ENCODE measurements at places on chromosomes 1 and 21.

DNA sequence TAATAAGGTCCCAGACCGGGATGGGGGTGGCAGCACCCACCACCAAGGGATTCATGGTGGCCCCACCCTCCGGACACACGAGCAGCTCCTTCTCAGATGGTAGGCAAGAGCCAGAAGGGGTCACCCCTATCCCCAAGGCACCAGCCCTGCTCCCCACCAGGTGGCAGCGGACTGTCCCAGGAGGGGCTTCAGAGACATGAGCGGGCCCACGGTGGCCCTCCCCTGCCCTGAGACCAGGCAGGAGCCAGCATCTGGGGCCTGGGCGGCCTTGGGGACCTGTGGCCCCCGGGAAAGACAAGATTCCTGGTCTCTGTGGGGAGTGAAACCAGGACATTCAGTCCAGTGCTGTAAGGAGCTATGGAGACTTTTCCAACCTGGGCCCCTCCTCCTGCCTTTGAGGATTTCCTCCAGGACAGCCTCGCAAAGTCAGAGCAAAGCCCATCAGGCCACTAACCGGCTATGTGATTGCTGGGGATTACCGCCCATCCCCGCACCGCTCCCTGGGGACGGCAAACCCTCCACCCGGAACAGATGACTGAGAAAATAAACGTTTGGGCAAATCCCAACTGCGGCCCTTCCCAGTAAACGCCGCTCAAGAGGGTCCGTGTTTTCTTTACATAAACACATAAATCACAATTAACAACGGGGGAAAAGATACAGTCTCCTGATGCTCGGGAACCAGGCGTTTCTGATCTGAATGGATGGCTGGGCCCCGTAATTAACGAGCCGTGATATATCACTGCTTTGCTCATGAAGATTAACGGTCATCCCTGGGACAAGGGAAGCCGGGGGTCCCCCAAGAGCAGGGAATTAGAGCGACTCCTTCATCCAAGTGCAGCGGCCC is 50.9 kb upstream of the ARHGEF16 start:
- DNase-seq = no peak

DNA sequence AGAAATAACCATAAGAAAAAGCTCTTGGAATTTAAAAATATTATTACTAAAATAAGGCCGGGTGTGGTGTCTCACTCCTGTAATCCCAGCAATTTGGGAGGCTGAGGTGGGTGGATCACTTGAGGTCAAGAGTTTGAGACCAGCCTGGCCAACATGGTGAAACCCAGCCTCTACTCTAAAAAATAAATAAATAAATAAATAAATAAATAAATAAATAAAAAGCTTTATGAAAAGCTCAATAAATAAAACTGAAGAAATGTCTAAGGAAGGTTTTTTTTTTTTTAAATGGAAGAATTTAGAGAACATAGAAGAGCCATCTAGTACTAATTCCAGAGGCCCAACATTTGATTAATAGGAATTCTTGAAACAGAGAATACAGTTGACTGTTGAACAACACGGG is 249.1 kb upstream of the PROX1 start:
- DNase-seq = no peak

GRCh38 chr1:42937836-42938644 is 20.6 kb downstream of the SLC2A1 start:
- no peak for DNase-seq

GRCh38 chr1:210978316-210978973 is 155.5 kb downstream of the KCNH1 start:
- DNase-seq = no peak

DNA sequence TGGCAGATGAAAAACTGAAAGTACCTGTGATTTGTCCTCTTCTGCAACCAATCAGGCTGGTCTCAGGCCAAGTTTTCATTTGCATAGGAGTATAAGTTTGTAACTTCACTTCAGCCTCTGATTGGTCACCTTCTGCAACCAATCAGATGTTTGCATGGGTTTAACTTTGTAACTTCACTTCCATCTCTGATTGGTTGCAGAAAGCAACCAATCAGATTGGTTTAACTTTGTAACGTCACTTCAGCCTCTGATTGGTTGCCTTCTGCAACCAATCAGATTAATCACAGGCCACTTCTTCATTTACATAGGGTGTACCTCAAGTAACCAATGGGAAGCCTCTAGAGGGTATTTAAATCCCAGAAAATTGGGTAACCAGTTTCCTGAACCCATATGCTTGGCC is 18.9 kb upstream of the TUT4 start:
- DNase-seq = no peak

- DNase-seq = no peak
Measured at GRCh38 chr1:15963968-15964648, 11.8 kb downstream of the ZBTB17 start.

DNA sequence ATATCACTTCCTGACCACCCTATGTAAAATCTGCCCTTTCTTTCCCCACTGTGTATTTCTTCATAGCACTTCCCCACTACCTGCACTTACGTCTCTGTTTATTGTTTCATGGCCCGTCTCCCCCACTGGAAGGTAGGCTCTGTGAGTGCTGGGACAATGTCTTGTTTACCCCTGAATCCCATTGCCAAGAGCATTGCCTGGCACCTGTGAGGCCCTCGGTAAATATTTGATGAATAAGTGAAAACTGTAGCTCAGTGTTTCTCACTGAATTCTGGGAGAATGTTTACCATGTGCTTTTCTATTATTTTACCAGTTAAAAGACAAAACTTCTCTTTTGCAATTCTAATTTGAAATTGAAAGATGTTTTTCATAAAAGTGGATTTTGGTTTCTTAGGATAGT is 11.8 kb downstream of the NFASC start:
- no peak for DNase-seq

DNA sequence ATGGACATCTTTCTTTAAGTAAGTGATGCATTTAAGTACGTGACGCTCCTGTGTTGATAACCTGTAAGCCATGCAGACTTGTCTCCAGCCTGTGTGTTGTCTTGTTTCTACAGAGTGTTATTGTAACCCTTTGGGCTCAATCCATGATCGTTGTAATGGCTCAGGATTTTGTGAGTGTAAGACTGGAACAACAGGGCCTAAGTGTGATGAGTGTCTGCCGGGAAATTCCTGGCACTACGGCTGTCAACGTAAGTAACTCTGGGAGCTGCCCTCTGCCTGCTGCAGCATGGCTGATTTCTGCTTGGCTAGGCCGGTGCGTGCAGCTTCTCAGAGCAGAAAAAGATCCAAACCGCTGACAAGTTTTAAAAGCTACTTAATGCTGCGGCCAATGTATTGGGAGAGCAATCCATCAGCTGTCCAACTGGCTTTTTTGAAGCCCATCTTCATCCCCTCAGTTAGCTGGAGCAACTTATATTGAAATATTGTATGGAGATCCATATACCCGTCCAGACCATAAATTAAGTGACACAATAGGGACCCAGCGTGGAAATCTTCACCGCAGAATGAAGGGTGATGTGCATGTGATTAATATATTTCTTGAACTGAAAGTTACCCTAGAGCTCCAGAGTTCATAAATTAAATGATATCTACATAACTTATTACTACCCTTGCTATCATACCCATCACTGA is 295.9 kb downstream of the NTNG1 start:
- no peak for DNase-seq

DNA sequence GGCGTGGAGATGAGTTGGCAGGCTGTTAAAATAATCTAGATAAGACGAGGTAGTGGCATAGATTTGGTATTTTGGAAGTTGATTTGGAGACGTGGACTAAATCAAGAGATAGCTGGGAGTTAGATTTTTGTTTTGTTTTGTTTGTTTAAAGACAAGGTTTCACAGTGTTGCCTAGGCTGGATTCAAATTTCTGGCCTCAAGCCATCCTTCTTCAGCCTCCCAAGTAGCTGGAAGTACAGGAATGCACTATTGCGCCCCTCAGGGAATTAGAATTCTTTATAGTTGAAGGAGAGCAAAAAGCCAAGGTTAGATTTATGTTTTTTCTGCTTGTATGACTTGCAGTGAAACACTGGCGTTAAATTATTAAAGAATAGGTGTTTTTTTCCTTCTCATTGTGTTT is 22.3 kb upstream of the SNRPE start:
- DNase-seq = no peak

GRCh38 chr1:211683396-211684297 is 8.2 kb upstream of the NEK2 start:
- no peak for DNase-seq

DNA sequence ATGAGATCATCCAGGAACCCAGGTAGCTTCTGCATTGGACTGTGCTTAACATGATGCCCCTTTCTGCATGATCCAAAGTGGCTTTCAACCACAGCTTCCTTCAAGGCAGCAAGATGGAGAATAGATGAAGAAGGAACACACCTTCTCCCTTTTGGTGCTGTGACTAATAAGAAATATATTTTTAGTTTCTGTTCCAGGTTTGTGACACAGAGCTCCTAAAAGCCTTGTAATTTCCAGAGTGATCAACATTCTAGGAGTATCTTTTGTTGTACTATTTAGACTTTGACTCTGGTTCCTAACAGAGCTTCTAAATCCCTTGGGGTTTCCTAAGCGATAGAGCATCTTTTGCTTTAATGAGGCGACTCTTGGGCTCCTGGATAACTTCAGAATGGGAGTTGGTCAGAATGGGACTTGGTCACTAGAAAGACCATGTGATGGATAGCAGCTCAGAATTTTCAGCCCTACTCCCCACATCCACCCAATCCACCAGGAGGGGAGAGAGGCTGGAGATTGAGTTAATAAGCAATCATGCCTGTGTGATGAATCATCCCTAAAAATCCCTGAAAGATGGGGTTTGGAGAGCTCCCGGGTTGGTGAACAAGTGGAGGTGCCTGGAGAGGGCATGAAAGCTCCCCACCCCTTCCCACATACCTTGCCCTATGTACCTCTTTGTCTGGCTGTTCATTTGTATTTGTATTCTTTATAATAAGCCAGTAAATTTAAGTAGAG is 134.8 kb downstream of the FGGY start:
- DNase-seq = no peak

DNA sequence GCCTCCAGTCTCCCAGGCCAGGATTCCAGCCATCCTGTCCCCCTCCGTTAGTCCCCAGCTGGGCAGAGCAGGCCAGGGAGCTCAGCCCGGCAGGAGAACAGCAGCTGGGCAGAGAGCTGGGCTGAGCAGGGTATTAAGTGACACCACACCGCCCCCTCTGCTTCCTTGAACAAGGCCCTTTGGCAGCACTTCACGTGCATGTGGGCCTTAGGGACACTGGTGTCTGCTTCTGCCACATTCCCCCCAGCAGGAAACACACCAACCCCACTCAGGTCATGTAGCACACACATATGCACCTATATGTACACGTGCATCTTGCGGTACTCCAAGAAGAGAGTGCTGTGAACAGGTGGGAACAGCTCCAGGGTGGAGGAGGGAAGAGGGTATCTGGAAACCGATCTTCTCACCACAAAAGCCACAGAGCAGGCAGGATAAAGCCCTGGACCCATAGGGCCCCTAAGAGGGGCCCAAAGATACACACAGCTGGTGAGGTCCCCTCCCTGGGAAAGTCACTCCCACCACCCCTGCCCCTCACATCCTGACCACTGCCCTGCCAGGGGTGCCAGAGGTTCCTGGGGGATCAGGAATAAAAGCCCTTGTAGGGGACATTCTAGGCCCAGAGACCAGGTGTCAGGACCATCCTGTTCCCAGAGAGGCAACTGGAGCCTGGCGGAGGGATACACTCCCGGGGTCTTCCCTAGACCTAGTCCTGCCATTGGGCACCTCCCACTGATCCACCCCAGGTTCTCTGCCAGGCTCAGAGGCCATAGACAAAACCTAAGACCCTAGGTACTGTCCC is 4.5 kb downstream of the EPHA2 start:
- no peak for DNase-seq

GRCh38 chr1:115113766-115114165 is 24.5 kb upstream of the TSPAN2 start:
- DNase-seq = no peak

DNA sequence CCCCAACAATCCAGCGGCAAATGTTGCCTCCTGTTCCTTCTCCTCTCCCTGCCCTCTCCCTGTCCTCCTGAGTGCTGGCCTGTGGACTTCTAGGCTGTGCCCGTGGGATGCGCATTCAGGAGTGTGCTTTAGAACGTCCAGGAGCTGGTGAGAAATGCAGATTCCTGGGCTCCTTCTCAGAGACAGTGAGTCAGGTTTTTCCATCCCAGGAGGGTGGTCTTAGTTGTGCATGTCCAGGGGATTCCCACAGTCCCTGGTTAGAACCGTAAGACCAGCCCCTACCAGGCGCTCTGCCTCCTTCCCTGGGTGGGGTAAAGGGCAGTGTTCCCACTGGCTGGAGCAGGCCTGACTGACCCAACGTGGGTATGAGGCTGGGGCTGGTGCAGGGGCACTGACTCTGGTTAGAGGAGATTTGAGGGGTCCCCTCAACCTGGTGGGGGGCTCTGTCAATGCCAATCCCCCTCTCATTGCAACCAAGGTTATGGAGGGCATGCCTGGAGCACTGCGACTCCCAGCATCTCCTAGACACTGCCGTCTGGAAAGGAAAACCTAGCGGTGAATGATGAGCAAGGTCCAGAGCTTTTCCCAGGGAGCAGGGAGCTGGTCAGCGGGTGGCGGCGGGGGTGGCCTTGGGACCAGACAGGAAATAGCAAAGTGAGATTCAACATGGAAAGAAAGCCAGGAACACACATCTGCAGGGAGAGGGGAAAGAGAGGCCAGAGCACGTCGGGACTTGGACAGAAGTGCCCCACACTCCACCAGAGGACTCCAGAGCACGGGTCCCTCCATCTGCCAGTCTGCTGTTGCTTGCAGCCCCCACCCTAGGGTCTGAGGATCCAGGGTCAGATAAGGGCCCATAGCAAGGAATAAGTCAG is 38.5 kb downstream of the HSPG2 start:
- DNase-seq = no peak

DNA sequence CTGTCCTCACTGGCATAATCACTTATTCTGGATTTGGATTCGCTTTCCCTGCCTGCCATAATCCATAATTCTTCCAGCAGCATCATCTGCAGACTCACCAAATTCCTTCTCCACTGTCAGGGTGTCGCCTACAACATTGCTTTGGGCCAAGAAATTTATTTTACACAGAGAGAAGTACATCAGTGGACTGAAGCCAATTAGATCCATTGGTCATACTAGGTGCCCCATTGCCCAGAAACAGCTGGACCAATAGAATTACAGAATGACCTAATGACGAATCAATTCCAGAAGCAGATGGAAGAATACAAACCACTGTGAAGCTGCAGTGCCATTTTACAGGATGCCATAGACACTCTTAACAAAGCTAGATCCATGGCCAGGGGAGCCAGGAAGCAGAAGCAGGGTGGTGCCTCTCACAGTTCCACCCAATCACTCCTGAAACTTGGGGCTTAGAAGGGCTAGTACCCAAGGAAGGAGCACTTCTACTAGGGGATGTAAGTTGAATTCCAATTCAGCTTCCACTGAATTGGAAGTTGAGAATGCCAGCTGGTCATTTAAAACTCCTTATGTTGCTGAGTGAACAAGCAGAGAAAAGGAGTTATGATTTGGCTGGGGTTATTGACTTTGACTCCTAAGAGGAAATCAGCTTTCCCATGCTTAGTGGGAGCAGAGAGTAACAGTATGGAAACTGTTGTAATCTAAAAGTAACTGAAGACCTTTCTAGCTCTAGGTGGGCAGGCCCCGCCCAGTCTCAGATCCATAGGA is 44.0 kb downstream of the EDN2 start:
- DNase-seq = peak; percentile 94

- DNase-seq = no peak
Measured at GRCh38 chr1:151841141-151841540, 1.5 kb upstream of the C2CD4D start.

- no peak for DNase-seq
Measured at GRCh38 chr1:34266127-34266951, 89.6 kb downstream of the C1orf94 start.

Measured in NCI-H446 treated with DMSO at 0.1 percent for 48 hours (cell line).